ENCODE measurements at places on chromosomes 5 and 9.

DNA sequence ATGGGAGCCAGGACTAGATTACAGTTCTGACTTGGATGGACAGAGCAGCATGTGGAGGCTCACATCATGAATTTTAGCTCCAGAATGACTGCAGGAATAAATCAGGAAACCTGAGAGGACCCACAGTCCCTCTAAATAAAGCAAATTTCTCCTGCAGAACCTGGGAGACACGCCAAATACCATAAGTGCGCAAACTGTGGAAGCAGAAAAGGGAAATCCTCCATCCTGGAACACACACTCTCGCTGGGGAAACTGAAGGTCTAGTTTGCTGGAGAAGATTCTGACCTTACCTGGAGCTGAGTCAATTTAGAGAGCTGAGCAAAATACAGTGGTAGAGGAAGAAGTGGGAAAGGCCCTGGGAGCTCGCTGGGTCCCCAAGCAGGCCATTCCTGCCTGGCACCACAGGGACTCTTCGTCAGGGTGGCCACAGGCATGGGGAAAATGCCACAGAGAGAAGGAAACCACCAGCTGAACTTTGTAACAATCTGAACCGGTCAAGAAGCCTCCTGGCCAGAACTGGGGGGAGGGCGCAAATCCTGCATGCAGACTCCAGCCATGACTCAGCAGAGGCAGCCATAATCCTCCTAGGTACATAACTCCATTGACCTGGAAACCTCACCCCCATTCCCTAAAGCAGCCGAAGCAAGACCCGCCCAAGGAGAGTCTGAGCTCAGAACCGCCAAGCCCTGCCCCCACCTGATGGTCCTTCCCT is 390.9 kb downstream of the LRRC70 start:
- DNase-seq: no peak

- peak; percentile 32 for DNase-seq
These were observed 17.0 kb downstream of the ERAP2 start for GRCh38 chr5:96893342-96893741.

GRCh38 chr5:39218482-39219402 is 621 bp downstream of the FYB1 start:
- no peak for DNase-seq

DNA sequence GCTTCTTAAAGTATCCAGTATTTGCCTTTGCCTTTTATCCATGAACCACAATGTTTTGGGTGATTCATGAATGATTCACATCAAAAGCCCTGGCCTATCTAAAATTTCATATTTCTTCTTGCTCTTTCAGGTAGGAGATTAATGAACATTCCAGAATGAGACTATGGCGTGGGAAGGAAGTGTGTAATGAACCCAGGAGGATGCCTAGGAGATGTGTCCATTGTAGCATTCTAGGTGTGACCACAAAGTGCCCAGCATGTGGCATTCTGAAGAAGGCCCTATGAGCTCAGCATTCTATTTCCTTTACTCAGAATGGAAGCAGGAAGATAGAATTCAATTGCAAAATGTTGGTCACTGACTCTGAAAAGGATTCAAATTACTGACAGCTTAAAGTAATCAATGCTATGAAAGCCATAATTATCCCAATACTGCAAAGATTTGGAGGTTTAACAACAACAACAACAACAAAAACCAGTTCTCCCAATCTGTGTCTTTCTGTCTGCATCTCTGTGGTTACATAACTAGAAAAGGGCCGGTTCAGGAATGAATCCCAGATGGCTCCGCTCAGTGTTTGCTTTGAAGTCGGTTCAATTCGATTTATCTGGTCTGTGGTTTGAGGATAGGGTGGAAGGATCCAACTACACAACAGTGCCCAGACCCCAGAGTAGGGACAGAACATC is 126.7 kb downstream of the FOXD1 start:
- DNase-seq: no peak

DNA sequence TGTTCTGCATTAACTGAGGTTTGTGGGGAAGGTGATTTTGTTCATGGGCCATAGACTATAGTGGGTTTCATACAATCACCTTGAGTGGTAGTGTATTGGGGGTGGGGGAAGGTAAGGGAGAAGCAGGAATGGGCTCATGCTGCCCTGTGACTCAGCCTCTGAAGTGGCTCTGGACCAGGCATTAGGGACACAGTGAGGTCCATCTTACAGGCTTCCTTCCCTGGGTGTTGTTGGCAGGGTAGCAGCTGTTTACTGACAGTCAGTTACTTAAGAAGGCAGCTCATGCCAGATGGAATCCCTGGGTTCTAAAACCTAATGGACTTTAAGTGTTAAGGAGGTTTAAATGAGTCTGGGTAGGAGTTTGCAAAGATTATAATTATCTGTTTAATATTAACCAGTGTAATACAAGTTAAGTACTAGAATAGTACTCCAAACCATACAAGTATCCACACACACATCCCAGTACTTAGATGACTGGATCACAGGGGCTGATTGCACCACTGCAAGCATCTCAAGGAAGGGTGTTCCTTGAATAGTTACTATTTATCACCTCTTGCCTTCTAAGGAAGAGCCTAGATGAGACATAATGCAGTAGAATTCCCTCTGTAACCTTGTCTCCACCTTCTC is 59.3 kb downstream of the CAST start:
- DNase-seq: no peak

DNA sequence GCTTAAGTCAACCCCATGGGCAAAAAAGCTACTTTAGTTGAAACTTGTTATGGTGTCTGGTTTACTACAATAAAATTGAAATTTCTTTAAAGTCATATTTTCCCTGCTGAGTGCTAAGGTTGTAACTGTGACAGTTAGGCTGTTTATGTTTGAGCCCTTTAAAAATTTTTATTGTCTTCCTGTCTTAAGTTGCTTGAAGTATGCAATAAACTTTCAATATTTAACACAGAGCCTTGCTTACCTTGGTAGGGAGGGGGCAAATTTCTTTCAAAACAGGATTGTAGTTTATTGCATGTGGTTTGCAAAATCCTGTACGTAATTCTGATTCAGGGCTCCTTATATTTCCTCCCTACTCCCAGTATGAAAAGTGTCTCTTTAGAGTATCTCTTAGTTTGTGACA is 465.5 kb upstream of the ACTBL2 start:
- no peak for DNase-seq

DNA sequence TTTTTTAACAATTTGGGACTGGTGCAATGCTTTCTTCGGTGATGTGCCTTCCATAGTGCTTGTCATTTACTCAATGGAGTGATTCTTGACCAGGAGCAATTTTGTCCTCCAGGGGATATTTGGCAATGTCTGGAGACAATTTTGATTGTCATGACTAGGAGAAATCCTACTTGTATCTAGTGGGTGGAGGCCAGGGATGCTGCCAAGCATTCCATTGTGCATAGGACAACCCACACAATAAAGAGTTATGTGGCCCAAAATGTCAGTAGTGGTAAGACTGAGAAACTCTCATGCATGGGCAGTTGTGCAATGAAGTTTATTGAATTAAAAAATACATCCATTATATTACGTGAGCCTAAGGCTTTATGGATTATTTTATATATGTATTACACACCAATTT is 70.5 kb downstream of the FOCAD start:
- DNase-seq: no peak

DNA sequence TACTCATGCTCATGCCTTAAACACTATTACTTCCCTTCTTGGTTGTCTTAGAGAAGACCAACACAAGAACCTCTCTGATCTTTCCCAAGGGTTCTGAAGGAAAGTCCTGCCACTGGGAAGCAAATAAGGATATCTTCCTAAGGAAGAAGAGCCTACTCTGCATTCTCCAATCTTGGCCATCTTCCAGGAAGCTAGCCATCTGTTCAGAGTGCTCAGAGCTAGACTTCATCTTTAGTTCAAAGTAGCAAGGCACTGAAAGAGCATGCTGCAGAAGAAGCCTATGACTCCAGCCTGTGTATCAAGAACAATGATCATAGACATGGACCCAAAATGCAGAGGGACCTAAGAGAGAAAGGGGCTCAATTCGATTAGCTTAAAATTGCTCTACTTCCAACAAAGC is 114.7 kb downstream of the KIAA0825 start:
- no peak for DNase-seq

- DNase-seq: no peak
These were observed 278.2 kb downstream of the GLIS3 start for GRCh38 chr9:4021621-4022213.

GRCh38 chr5:39648085-39648847 is 223.5 kb upstream of the DAB2 start:
- DNase-seq: no peak

- no peak for DNase-seq
These were observed 256.9 kb upstream of the ST8SIA4 start for GRCh38 chr5:101160002-101160401.

DNA sequence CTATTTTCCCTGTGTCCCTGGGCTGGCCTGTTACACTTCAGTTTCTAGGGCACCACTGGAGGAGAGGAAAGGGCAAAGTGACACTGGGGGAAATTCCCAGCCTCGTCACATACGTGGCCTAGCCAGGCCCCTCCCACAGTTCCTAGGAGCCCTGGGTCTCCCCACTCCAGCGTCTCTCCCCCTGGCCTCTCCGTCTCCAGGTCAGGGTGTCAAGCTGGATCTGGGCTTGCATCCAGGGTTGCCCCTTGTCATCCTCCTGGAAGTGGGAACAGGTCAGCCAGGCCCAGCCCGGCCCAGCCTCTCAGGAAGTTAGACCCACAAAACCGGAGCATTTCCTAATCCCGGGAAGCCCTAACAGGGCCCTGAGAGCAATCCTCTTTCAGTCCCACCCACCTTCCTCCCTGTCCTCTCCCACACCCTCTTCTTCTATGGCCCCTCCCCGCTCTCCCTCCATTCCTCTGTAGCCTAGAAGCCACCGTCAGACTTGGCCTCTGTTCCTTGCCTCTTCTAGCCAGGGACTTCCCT is 4.7 kb upstream of the TNIP1 start:
- peak; percentile 63 for DNase-seq

DNA sequence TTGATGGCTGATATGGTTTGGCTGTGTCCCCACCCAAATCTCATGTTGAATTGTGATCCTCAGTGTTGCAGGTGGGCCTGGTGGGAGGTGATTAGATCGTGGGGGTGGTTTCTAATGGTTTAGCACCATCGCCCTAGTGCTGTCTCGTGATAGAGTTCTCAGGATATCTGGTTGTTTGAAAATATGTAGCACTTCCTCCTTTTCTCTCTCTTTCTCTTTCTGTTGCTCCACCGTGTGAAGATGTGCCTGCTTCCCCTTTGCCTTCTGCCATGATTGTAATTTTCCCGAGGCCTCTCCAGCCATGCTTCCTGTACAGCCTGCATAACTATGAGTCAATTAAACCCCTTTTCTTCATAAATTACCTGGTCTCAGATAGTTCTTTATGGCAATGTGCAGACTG is 111.6 kb downstream of the SREK1 start:
- DNase-seq: no peak

- DNase-seq: no peak
These were observed 4.2 kb upstream of the ANXA2R start for GRCh38 chr5:43044181-43044914.

DNA sequence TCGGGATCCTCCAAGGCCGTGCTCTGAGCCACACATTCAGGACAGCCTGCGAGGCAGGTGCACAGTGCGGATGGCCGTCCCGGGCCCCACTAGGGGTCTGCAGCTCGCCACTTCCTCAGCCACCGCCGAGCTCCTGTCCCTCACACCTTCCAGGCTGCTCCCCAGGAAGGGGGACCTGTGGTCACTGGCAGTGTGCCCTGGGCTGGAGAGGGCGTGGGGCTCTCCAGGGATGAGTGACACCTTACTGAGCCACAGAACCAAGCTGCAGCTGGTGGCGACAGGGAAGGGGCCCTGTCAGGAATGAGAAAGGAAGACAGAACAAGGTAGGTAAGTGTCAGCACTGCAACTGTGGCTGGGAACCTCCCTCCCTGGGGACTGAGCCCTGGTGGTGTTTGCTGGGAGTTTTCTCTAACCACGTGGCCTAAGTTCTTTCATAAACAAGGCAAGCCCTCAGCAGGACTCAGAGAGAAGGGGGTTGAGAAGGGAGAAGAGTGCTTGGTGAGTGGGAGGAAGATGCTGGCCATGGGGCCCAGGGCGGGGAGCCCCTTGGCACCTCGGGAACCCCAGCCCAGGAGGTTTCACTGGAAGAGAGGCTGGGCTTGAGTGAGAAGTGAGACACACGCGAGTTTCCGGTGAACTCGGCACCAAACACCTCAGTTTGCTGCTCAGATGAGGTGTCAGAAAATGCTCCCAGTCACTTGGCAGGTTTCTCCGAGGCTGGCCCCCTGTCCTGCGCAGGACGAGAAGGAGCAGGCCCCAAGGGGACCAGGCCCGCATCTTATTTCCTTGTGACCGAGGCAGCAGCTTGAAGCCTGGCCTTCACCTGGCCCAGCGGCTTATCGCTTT is 5.2 kb downstream of the IL13 start:
- peak; percentile 57 for DNase-seq

GRCh38 chr5:181119105-181119504 is 11.9 kb downstream of the OR2V1 start:
- no peak for DNase-seq

DNA sequence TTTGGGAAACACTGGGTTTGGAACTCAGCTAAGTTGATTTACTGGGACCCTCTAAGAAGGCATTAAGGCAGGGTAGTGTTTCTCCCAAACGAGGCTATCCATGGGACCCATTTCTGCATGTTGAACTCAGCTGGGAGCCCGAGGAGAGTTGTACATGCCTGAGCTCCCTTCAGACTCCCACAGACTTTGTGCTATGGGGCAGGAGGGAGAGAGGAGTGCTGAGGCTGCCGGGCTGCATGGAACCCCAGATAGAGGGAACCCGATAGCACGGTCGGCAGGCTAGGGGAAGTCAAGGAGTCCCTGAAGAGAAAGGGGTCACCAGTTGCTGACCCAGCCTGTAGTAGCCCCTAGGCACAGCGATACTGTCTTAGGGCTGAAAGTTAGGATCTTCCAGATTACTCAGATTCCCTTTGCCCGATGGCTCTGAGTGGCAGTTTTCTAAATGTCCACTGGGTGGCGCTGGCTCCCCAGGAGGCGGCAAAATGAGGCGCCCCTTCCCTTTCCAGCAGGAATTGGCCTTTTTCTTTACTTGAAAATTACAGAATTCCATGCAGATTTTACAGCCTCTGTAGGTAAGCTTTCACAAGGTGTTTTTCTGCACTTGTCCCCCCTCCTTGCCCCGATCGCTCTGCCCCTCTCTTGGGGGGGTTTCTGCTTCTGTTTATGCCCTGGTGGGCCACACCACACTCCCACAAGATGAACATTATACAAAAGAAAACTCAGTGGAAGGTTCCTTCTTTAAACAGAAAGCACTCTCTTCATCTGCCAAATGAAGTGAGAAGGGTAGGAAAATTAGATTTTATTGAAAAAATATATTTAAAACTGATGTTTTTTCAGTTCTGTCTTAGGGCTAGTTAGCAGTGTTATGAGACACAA is 17.8 kb downstream of the NANS start:
- peak; percentile 76 for DNase-seq

- DNase-seq: no peak
These were observed at the start of gene SVEP1 for GRCh38 chr9:110579034-110579861. Gene SVEP1 (minus strand): TSS chr9:110579741. CDS start chr9:110579543, 198 bp downstream.

DNA sequence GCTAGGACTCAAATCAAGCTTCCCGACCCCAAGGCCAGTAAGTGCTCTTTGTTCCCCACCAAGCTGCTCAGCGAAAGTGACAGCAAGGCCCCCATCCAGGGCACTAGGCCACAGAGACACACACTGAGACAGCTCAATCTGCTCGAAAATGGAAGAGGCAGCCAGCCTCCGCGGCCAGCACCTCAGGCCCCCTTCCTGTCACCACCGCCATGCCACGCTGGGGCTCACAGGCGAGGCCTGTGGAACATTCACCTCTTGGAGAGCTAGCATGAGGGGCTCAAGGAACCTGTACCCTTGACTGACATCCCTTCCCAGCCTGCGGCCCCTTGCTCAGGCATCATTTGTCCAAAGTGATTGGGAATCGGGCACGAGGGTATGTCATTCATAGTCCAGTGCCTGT is 71.4 kb downstream of the PAX5 start:
- DNase-seq: no peak

- DNase-seq: peak; percentile 55
These were observed 89.9 kb upstream of the GNAQ start for GRCh38 chr9:78121488-78121887.

- no peak for DNase-seq
These were observed 39.0 kb upstream of the AOPEP start for GRCh38 chr9:94687451-94687850.

Data from CD4-positive, alpha-beta T cell treated with Interleukin-4 for 4 hours (primary cell).